NCI-H510A treated with DMSO at 0.1 percent for 48 hours (cell line): ENCODE measurements at places on chromosomes 6 and 20.

- no peak for DNase-seq
Observed at GRCh38 chr20:62726276-62726675, 17.6 kb downstream of the NTSR1 start.

GRCh38 chr6:21971541-21971940 is 325.3 kb downstream of the PRL start:
- DNase-seq: no peak

- DNase-seq: no peak
Observed at GRCh38 chr6:148223424-148223842, 119.2 kb upstream of the SASH1 start.

DNA sequence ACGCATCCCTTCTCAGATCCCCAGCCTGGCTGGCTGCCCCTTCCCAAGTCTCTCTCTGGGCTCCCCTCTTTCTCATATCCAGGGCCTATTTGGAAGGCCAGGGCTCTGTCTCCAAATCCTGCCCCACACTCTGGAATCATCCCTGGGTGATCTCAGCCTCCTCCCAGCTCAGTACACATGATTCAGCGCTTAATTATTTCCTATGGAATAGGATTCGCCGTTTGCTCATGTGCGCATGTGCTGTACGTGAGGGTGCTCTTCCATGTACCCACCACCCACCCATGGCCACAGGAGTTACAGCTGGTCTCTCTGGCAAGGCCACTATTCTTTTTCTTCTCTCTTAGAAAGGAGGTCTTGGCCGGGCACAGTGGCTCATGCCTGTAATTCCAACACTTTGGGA is 81.7 kb upstream of the FOXP4 start:
- no peak for DNase-seq

GRCh38 chr6:39897698-39898097 is 36.6 kb downstream of the MOCS1 start:
- no peak for DNase-seq

GRCh38 chr6:118506071-118506638 is 41.9 kb upstream of the PLN start:
- DNase-seq: peak; percentile 29

- no peak for DNase-seq
Observed at GRCh38 chr20:44125332-44126127, 61.5 kb downstream of the JPH2 start.

DNA sequence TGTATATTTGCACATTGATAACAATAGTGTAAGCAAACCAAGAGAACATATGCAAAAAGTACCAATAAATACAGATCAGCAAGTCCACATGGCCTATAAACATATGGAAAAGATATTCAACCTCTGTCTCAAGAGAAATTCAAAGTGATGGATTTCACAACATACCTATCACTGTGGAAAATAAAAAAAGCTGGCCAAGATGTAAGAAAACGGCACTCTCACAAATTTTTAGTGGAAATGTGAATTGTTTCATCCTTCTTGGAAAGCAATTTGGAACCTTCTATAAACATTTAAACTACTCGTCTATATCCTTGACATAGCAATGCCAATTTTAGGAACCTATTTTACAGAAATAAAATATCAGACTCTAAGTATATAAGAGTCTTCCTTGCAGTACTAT is 559.8 kb downstream of the QKI start:
- DNase-seq: no peak

DNA sequence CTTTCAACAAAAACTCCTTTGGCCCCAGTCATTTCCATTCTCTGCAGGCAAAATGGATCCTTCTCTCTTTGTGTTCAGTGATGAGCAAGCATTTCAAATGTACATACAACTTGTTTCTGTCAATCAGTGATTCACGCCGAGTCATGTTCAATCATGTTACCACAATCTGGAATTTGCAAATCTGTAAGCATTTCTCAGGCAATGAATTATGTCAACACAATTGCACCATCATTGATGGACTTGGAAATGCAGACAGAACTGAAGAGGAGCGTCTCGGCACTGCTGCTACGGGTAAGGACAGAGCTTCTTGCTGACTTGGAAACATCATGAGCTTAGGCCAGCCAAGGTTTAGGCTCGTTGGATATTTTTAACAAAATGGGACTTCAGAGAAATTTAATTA is 132.8 kb upstream of the AGPAT4 start:
- no peak for DNase-seq

- no peak for DNase-seq
Observed at GRCh38 chr6:157881342-157881741, 58.3 kb downstream of the SNX9 start.

GRCh38 chr6:84150705-84151104 is 76.7 kb downstream of the CEP162 start:
- no peak for DNase-seq

- DNase-seq: no peak
Observed at GRCh38 chr6:156683821-156684220, 93.4 kb upstream of the ARID1B start.
